Stimulated activated CD4-positive, alpha-beta T cell treated with anti-CD3 and anti-CD28 coated beads, Interleukin-12 subunit alpha, Interleukin-12 subunit beta, amount 100 ng/mL, for 4 hours (primary cell): ENCODE measurements at places on chromosomes 12 and 14.

DNA sequence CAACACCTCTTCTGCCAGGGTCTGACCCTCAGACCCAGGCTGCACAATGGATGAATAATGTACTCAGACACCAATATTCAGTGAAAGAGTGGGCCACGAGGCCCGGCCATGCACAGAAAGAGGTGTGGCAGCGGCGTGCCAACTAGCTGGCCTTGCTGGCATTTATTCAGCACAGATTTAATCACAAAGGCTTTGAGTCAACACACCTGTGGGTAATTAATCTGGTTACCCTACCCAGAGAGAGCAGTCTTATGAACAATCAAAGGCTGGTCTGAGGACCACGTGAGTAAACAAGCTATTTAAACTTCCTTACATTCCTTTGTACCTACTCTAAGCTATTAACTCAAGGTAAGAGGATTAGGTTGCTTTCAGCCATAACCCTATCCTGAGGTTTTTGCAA is 324.8 kb downstream of the C12orf50 start:
- no peak for DNase-seq

GRCh38 chr14:55446833-55447232 is 6.4 kb upstream of the TBPL2 start:
- no peak for DNase-seq

GRCh38 chr14:96797582-96798349 is 584 bp downstream of the VRK1 start:
- no peak for DNase-seq

GRCh38 chr12:9604287-9604686 is 3.4 kb downstream of the KLRB1 start:
- no peak for DNase-seq

- no peak for DNase-seq
Measured at GRCh38 chr14:90299408-90299807, 32.3 kb downstream of the NRDE2 start.

DNA sequence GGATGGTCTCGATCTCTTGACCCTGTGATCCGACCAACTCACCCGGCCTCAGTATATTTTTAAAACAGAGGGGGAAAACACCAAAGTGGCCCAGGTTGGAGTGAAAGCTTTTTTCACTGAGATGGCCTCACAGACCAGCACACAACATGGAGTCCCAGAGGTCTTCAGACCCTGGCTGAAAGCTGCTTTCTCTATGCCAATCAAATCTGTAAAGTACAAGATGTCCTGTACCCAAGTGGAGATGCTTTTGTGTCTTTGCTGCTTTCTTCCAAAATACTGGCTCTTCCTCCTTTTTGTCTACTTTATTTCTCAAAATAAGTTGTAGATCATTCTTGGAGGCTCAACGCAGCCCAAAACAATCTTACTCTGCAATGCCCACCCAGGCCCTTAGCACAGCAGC is 214.8 kb downstream of the MED13L start:
- DNase-seq, result no peak

DNA sequence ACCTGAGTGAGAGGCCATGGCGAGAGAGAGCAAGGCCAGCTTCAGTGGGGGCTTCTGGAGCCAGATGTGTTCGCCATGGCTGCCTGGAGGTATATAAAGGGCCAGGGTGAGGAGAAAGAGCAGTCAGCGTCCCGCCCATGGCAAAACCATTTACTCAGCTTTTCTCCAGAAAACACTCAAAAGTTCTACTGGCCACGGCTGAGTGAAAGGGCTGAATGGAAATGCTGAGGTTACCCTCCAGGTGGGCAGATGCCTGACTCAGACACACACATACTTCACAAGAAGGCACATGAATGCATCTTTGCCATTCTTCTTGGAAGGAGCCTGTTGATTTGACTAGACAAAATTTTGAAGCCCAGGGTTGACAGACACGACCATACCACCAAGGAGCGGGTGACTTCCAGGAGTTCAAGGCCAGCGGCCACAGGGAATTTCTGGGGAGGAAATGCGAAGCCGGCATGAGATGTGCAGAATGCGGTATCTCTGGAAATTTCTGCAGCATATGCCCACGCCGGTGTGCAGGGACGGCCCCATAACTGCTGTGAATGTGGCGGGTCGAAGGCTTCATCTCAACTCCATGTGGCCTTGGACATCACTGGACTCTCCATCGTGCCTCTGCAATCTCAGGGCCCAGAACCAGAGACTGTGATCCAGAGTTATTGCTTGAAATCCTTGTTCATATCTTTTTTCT is at the start of gene IL31:
IL31 (minus strand) TSS at position 67 of the 691 bp plus-strand sequence; CDS start at position 18, 49 bp downstream.
- DNase-seq, result no peak

DNA sequence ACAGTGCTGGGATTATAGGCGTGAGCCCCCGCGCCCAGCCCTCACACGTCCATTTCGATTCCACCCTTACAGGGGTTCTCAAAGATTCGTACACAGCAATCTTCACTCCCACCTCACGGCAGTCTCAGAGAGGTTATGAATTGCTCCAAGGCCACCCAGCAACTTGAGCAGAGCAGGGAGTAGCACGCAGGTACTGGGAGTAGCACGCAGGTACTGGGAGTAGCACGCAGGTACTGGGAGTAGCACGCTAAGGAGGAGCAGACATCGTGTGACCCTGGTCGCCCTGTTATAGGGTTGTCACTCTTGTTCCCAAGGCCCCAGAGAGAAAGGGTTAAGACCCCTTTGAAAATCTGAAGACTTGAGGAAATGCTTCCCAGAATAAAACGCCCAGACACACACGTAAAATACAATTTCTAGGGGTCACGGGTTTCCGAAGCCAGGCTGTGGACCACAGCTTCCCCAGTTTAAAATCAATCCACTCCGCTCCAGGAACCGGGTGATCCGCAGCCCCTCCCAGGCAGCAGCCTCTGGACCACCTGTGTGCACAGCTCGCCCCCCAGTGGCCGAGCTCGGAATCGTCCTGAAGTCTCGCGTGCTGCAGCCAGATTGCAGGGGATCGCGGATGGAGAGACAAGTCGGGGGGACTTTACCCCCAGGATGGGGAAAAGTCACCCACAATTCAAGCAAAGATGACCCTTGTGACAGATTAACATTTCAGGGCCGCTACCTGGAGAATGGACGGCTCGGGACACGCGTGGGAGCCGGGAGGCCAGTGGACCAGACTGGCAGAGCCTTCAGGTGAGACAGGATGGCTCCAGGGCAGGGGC is 92.0 kb downstream of the SCARB1 start:
- peak; percentile 88 for DNase-seq

- DNase-seq, result no peak
Measured at GRCh38 chr14:23375527-23376251, 1.2 kb upstream of the CMTM5 start.

- DNase-seq, result no peak
Measured at GRCh38 chr12:20234474-20234873, 133.9 kb upstream of the PDE3A start.

GRCh38 chr12:117809509-117809908 is 159.3 kb downstream of the KSR2 start:
- DNase-seq, result no peak

DNA sequence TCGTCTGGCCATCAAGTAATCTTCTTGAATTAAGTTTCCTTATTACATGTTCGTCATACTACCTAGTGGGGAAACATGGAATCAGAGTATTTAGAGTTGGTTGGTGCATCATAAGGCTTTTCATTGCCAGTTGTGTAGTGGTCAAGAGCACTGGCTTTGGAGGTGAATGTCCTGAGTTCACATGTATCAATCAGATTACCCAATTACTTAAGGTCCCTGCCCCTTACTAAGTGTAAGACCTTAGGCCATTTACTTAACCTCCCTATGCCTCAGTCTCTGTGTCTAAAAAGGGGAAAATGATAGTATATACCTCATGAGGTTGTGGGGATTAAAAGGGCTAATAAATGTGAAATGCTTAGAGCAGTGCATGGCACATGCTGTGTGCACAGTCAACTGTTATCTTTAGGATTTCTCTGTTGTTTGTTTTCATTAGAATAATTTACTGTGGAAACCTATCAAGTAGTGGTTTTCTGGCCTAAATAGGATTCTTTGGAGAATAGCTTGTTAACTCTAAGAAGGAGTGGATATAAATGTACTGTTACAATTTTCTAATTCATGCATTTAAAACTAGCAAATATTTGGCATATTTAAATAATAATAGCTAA is 27.0 kb downstream of the MSRB3 start:
- no peak for DNase-seq

- DNase-seq, result no peak
Measured at GRCh38 chr14:74959596-74960180, 4.3 kb upstream of the PGF start.

GRCh38 chr12:1639538-1639937 is 10.5 kb downstream of the WNT5B start:
- DNase-seq, result no peak

DNA sequence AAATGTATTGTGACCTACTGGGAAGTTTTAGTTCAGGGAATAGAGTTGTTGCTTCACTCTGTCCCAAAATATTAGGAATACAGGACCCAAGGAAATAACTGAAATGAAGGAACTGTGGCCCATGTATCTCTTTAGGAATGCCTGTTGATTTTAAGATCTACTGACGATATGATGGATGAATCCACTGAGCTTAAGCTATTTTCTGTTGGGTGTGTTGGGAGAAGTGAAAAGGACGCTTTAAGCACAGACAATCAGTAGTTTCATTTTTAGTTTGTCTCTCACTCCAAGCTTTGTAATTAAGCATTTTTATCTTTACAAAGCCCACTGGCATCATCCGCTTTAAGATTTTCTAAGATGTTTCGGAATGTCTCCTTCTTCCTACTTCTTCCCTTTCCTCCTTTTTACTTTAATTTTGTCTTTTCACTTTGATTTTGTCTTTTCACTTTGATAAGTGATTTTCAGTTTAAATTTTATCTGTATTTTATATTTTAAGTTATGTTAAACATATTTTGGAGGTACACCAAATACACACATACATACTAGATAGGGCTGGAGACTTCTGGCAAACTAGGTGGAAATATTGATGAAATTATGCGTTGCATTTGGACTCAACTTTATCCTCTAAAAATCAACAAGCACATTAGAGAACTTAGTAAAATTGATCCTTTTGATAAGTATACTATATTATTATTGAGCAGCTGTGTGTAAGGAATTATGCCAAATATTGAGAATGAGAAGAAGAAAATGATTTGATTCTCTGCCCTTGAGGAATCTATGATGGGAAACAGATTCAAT is 52.3 kb upstream of the USP44 start:
- no peak for DNase-seq

DNA sequence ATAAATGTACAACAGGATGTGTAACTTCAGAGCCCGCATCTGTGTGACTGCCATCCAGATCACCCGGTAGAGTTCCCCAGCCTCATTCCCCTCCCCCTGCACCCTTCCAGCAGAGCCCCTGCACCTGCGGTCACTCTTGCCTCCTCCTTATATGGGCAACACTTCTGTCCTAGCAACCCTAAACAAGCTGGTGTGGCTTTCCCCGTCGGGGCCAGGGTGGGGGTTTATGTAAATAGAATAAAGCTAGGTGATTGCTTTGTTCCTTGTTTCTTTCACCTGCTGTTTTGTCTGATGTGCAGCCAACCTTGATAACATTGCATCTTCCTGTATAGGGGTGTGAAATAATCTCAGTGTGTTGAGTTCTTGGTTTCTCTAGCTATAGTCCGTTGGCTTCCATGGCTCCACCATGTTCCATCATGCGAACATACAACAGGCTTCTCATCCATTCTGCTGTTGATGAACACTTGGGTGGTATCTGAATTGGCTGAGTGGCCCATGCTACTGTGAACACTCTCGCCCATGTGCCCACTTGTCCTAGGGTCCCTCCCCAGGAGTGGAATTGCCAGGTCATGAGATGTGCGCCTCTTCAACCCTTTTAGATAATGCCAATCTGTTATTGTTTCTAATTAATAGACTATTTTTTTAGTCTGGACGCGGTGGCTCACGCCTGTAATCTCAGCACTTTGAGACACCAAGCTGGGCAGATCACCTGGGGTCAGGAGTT is 102.2 kb downstream of the KIF26A start:
- no peak for DNase-seq

DNA sequence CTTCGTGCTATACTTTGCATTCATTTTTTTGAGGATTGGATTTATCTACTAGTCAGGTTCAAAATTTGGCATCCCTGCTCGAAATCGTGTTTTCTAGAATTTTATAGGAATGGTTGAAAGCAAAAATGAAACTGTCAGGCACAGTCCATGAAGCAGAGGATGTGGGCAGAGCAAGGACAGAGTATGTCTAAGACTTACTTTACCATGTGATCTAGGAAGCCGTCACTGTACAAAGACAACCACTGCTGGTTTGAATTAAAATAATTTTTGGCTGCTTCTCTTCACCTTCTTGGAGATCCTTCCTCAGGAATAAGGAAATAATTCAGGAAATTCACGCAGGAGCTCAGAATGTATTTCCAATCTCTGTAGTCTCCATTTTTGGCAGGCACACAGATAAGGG is 31.6 kb upstream of the SGPP1 start:
- DNase-seq, result no peak

- no peak for DNase-seq
Measured at GRCh38 chr14:56131004-56131864, 13.0 kb downstream of the PELI2 start.

DNA sequence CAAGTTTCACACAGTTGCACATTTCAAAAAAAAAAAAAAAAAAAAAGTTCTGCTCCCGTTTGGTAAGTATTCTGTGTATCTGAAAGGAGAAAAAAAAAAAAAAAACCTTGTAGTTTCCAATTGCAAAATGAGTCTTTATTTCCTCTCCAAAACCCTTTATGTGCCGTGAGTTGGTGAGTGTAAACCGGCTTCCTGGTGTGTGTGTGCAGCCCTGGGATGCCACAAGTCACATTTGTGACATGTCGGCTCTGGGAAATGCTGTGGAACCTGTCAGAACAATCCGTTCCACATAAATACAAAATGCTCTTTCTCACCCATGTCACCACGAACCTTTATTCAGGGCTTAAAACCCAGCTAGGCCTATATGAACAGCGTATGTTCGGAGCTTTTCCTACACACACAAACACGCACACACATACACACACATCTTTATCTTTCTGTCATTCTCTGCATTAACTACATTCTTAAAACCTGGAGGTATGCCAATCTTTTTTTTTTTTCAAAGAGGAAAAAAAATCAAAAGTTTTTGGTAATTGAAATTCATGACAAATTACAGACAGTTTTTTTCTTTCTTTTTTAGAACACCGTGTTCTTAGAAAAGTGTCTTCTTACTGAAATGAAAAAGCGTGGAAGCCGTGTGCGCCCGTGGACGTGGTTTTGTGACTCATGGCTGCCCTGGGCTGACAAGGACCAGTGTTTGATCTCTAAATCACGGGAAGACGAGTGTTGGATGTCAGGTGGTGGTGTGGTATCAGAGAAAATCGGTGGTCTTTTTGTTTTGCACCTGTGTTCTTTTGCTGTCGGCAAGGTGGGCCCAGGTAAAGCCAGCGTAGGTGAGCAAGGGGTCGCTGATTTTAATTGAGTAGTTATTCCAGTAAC is 612.0 kb downstream of the VRK1 start:
- peak; percentile 33 for DNase-seq

DNA sequence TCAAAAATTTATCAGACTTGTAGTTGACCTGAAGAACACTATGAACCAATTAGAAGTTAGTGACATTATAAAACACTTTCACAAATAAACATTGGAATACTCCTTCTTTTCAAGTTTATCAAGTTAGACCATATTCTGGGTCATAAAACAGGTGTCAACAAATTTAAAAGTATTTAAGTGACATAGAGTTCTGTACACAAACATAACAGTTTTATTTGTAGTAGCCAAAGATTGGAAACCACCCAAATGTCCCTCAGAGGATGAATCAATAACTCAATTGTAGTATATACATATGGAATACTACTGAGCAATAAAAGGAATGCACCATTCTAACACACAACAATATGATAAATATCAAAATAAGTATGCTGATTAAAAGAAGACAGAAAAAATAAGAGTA is 23.6 kb upstream of the OR11G2 start:
- no peak for DNase-seq
